ENCODE measurements at places on chromosomes 6 and 20. TPM values are rescaled to one million over a fixed set of nuclear protein-coding genes. Genes with fewer than 3 reads are reported as not detected.

Gene HLA-DMA
- 10.1 TPM for total RNA-seq

Gene NEURL2
- total RNA-seq, result 3.0 TPM

Gene ARMH2
- not detected for total RNA-seq

Gene HMGCLL1
- total RNA-seq, result not detected

Gene ZBTB9
- 7.5 TPM for total RNA-seq

- no peak for DNase-seq
Measured at GRCh38 chr6:107280791-107281190, 165.5 kb upstream of the BEND3 start.

- no peak for DNase-seq
Measured at GRCh38 chr6:75382634-75382900, 98.0 kb upstream of the TMEM30A start.

GRCh38 chr20:34954904-34955230, 739 bp downstream of the GSS start:
- DNase-seq, result peak; percentile 69

DNA sequence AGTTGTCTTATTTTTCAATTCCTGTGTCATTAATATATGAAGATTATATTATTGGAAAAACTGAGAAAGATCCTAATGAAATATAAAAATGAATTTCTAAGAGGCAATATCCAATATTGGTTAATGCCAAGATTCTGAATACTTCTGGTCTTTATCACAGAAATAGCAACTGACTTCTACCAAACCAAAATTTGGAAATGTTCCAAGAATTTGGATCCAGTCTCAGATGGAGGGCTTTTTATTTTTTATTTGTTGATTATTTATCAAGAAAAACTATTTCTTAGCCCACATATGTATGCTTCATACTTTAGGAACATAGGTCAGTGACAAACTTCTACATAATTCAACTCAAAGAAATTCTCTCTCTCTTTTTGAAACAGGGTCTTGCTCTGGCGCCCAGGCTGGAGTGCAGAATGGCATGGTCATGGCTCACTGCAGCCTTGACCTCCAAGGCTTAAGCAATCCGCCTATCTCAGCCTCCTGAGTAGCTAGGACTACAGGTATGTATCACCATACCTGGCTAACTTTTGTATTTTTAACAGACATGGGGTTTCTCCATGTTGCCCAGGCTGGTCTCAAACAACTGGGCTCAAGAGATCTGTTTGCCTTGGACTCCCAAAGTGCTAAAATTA, 13.1 kb downstream of the NUP43 start:
- no peak for DNase-seq

- peak; percentile 80 for DNase-seq
Measured at GRCh38 chr6:169722362-169723199, 1.7 kb downstream of the PHF10 start.

- DNase-seq, result peak; percentile 56
Measured at GRCh38 chr20:45450097-45450818, 19.3 kb upstream of the WFDC2 start.

All from RPMI7951 (cell line).